ENCODE measurements at places on chromosomes 5 and 9.

- no peak for DNase-seq
Measured at GRCh38 chr5:174348311-174348981, 302.9 kb downstream of the NSG2 start.

GRCh38 chr5:96642281-96642640 lies 19.9 kb upstream of the CAST start:
- no peak for DNase-seq

DNA sequence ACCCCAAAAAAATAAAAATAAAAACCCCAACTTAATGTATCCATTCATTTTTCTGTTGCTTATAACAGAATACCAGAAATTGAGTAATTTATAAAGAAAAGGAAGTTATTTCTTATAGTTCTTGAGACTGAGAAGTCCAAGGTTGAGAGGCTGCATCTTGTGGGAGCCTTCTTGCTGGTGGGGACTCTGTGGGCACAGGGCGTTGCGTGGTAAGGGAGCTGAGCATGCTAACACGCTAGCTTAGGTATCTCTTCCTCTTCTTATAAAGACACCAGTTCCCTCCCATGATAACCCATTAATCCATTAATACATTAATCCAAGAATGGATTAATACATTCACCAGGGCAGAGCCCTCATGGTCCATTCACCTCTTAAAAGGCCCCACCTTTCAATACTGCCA lies 150.9 kb downstream of the ZSWIM6 start:
- DNase-seq, result no peak

DNA sequence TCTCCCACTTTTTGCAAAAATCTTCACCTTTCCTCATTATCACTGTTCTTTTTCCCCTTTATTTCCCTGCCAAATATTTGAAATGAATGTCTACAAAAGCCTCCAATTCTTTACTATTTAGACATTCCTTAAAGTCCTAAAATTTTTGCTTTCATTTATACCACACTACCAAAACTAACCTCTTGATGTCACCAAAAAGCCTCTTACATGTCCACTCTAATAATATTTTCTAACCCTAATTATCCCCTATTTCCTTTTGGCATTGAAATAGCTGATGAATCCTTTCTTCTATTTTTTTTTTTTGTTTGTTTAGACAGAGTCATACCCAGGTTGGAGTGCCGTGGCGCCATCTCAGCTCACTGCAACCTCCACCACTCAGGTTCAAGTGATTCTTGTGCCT lies 32.3 kb upstream of the NRG2 start:
- no peak for DNase-seq

- DNase-seq, result no peak
Measured at GRCh38 chr9:95494022-95494415, 22.8 kb downstream of the PTCH1 start.

DNA sequence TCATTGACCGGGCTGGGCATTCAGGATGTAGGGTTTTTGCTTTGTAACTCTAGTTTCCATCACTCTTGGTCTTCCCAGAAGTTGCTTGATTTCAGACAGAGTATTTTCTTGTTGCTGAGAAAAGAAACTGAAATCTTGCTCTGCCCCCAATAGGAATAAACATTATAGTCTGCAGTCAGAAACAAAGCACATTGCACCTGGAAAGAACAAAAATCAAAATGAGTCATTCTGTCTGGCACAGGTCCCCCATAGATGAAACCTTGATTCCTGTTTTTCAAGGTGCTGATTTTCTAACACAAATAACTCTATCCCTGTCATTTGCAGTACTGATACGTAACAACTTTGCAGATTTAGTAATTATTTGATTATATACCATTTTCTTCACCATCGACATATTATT lies 232.1 kb downstream of the FBXO4 start:
- DNase-seq, result no peak
